ENCODE measurements at places on chromosomes 3 and 15. TPM values are rescaled to one million over a fixed set of nuclear protein-coding genes. Genes with fewer than 3 reads are reported as not detected.

ANP32A gene
- 103 TPM for polyA plus RNA-seq

EPB42 gene
- polyA plus RNA-seq = not detected

TLR9 gene
- 0.05 TPM for polyA plus RNA-seq

UBAP1L gene
- 1.4 TPM for polyA plus RNA-seq

COL6A5 gene
- not detected for polyA plus RNA-seq

IQCH gene
- polyA plus RNA-seq = 0.34 TPM

ALDH1A3 gene
- polyA plus RNA-seq = 8.3 TPM
